Peyer's patch (tissue), 4 donors: ENCODE measurements at places on chromosomes 16 and 17. TPM values are rescaled to one million over a fixed set of nuclear protein-coding genes. Genes with fewer than 3 reads are reported as not detected.

KCNH4 gene
- not detected for total RNA-seq

GRCh38 chr16:57688487-57688986 is 6.1 kb upstream of the DRC7 start:
- DNase-seq, result peak; percentile 27
- H3K36me3 ChIP-seq, result no peaks in the 10 kb centered on the region

GRCh38 chr17:21462237-21462636 is 86.1 kb downstream of the KCNJ12 start:
- no peaks in the 10 kb centered on the region for H3K36me3 ChIP-seq
- H3K27ac ChIP-seq, result no peak overlapping the region
- H3K27me3 ChIP-seq, result no peaks in the 10 kb centered on the region

DNA sequence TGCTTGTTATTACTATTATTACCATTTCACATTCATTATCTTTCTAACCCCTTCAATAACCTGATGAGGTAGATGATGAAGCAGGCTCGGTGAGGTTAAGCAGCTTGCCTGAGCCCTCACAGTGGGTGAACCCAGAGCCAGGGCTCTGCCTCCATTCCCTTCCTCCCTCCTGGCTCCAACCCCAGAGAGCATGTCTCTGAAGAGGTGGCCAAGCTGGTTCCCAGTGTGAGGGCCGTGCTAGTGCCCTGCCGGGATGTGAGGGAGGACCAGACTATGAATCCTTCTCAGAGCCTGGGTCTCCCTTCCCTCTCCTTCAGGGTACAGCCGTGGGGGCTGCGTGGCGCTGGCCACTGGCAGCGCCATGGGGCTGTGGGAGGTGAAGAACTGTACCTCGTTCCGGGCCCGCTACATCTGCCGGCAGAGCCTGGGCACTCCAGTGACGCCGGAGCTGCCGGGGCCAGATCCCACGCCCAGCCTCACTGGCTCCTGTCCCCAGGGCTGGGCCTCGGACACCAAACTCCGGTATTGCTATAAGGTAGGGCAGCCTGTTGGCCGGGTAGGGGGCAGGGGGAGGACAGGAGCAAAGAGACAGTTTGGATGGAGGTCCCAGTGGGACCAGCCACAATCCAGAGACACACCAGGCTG is 49.6 kb downstream of the MRC2 start:
- H3K36me3 ChIP-seq, result no peaks in the 10 kb centered on the region
- H3K4me1 ChIP-seq, result no peaks in the 10 kb centered on the region
- no peak overlapping the region for H3K27ac ChIP-seq
- H3K4me3 ChIP-seq, result no peak overlapping the region
- DNase-seq, result no peak

GRCh38 chr16:21088646-21089538 is 61.8 kb downstream of the DNAH3 start:
- H3K4me1 ChIP-seq, result no peaks in the 10 kb centered on the region
- no peak for DNase-seq
- H3K36me3 ChIP-seq, result no peaks in the 10 kb centered on the region
- no peak overlapping the region for H3K4me3 ChIP-seq

DNA sequence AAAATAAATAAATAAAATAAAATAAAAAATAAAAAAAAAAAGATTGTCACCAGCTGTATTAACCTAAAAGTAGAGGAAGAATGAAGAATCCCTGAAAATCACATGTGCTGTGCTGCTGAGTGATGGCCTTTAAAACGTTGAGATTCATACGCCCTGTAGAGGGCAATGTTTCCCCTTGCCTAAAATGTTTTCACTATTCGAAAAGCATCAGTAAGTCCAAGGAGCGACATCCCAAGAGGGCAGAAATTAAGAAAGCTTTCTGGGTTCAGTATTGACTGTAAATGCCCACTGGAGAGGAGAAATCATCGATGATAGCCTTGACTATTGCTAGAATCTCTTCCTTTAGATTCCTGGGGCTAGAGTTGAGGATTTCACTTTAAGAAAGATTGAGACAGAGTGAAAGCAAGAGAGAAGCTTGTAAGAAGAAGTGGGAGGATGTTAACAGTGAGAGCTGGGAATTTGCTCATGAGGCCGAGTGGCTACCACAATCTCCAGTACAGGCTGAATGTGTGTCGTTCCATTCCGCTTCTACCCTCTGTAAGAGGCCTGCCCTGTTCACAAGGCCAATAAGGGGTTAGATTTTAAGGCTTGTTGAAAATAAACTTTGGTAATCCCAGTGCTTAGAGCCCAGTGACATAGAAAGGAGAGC is 170.8 kb upstream of the FAM20A start:
- no peak overlapping the region for H3K4me3 ChIP-seq
- H3K27me3 ChIP-seq, result no peaks in the 10 kb centered on the region
- DNase-seq, result peak; percentile 53
- peak overlapping the region; percentile 39 for H3K27ac ChIP-seq
- no peaks in the 10 kb centered on the region for H3K36me3 ChIP-seq

CLEC10A gene
- total RNA-seq, result 1.8 TPM

GRCh38 chr16:69600202-69600601 is 34.4 kb downstream of the NFAT5 start:
- H3K27ac ChIP-seq, result no peak overlapping the region
- H3K4me1 ChIP-seq, result peaks cover 36% of the 10 kb centered on the region

- H3K27ac ChIP-seq, result no peak overlapping the region
- no peak overlapping the region for H3K4me3 ChIP-seq
- H3K4me1 ChIP-seq, result no peaks in the 10 kb centered on the region
- DNase-seq, result no peak
Observed at GRCh38 chr17:62782730-62783270, 25.3 kb downstream of the MARCHF10 start.

DNA sequence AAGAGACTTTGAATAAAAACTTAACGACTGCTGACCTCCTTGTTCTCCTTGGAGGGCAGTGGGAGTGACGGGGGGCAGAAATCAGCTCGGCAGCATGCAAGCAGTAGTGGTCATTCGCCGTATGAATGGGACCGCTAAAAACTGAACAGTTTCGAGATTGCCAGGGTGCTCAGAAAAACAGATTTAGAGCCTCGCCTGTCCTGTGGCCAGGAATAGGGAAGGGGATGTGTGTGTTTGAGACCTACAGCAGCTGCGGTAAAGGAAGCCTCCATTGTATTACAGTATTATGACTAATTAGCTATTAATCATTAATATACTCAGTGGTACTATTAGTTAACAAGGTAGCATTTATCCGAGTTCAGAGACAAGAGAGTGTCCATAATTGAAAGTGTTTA is 670 bp upstream of the ZNF652 start:
- H3K36me3 ChIP-seq, result no peaks in the 10 kb centered on the region
- no peak for DNase-seq
- H3K4me1 ChIP-seq, result peaks cover 29% of the 10 kb centered on the region
- peak overlapping the region; percentile 95 for H3K4me3 ChIP-seq
- H3K27me3 ChIP-seq, result no peaks in the 10 kb centered on the region

- H3K27me3 ChIP-seq, result no peaks in the 10 kb centered on the region
- no peak overlapping the region for H3K4me3 ChIP-seq
- no peak overlapping the region for H3K27ac ChIP-seq
- peaks cover 24% of the 10 kb centered on the region for H3K4me1 ChIP-seq
- no peaks in the 10 kb centered on the region for H3K36me3 ChIP-seq
Observed at GRCh38 chr17:64004903-64005733, 7.0 kb downstream of the PRR29 start.

- no peaks in the 10 kb centered on the region for H3K36me3 ChIP-seq
- DNase-seq, result no peak
- no peak overlapping the region for H3K27ac ChIP-seq
Observed at GRCh38 chr17:33218698-33219601, 74.1 kb downstream of the ASIC2 start.

- no peak overlapping the region for H3K4me3 ChIP-seq
- no peaks in the 10 kb centered on the region for H3K36me3 ChIP-seq
- H3K27me3 ChIP-seq, result no peaks in the 10 kb centered on the region
- H3K27ac ChIP-seq, result no peak overlapping the region
Observed at GRCh38 chr17:34275881-34276280, 5.9 kb downstream of the CCL7 start.

DNA sequence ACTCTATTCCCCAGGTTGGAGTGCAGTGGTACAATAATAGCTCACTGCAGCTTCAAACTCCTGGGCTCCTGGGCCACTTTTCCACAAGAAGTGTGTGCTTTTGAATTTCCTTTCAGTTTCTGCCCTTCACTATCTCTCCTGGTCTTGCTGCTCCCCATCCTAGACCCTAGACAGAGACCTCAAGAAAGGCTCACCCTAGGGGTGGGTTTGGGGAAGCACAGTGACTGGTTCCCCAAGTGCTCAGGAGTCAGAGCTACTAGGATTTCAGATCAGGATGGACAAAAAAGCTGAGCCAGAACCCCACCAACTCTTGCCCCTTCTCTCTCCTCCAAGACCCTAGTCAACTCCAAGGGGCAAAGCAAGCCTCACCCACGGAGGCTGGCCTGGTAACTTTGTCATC is 1.6 kb upstream of the SEBOX start:
- H3K27ac ChIP-seq, result no peak overlapping the region
- peaks cover 17% of the 10 kb centered on the region for H3K4me1 ChIP-seq
- no peak for DNase-seq
- no peak overlapping the region for H3K4me3 ChIP-seq
- H3K36me3 ChIP-seq, result peaks cover 29% of the 10 kb centered on the region

GRCh38 chr16:75818491-75818890 is 92.2 kb upstream of the CPHXL start:
- DNase-seq, result no peak
- no peaks in the 10 kb centered on the region for H3K36me3 ChIP-seq
- no peaks in the 10 kb centered on the region for H3K4me1 ChIP-seq
- no peaks in the 10 kb centered on the region for H3K27me3 ChIP-seq
- no peak overlapping the region for H3K27ac ChIP-seq

DNA sequence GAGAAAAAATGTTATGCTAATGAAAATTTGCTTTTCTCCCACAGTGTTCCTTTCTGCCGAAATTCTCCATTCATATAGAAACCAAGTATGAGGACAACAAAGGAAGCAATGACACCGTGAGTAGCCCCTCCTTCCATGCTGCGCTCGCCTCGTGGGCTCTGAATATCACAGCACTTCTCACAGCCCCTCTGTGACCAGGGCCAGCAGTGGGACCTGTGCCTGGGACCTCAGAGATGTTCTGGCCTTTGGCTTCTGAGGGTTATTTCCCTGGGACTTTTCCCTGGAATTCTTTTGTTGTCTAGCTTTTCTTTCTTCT is 139.6 kb upstream of the NOL11 start:
- H3K4me1 ChIP-seq, result no peaks in the 10 kb centered on the region
- no peaks in the 10 kb centered on the region for H3K36me3 ChIP-seq
- no peak for DNase-seq
- H3K27ac ChIP-seq, result no peak overlapping the region
- H3K4me3 ChIP-seq, result no peak overlapping the region

- no peaks in the 10 kb centered on the region for H3K27me3 ChIP-seq
- peak overlapping the region; percentile 76 for H3K4me3 ChIP-seq
- peak; percentile 18 for DNase-seq
- no peaks in the 10 kb centered on the region for H3K4me1 ChIP-seq
Observed at GRCh38 chr17:59221159-59221847, 992 bp downstream of the GDPD1 start.

DNA sequence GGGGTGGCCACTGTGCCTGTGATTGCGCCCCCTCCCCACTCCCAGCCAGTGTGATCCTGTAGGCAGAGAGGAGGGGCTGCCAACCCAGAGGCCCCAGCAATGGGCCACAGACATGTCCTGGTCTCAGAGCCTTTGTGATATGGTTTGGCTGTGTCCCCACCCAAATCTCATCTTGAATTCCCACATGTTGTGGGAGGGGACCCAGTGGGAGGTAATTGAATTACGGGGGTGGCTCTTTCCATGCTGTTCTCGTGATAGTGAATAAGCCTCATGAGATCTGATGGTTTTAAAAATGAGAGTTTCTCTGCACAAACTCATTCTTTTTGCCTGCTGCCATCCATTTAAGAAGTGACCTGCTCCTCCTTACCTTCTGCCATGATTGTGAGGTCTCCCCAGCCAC is 56.8 kb upstream of the ZNF469 start:
- H3K36me3 ChIP-seq, result no peaks in the 10 kb centered on the region
- no peak for DNase-seq
- H3K4me1 ChIP-seq, result no peaks in the 10 kb centered on the region
- H3K27me3 ChIP-seq, result no peaks in the 10 kb centered on the region
- no peak overlapping the region for H3K4me3 ChIP-seq
- H3K27ac ChIP-seq, result no peak overlapping the region

- peaks cover 83% of the 10 kb centered on the region for H3K36me3 ChIP-seq
- no peak overlapping the region for H3K27ac ChIP-seq
- DNase-seq, result no peak
Observed at GRCh38 chr17:17229416-17230384, 7.3 kb downstream of the FLCN start.

DNA sequence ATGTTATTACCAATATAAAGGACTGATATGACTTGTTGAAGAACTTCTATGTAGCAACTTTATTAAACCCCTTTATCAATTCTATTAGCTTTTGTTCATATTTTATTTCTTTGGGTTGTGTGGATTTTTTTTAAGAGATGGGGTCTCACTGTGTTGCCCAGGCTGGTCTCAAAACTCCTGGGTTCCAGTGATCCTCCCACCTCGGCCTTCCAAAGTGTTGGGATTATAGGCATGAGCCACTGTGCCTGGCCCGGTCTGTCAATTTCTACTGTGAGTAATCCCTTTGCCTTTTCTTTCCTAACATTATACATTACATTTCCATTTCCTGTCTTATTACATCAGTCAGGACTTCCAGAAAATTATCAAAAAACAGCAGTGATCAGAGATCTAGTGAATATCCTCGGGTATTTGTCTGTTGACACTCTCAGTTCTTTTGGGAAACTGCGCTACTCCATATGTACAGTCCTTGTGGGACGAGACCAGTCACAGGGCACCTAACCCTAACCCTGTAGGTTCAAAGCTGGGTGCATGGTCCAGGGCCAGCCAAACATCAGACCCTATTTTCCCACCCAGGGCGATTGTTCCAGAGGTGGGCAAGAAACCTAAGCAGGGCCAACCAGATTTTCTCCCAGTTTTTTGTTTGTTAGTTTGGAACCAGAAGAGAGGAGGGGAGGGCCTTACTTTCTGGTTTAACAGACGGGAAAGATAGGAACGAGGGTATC is 1.7 kb upstream of the SLC47A1 start:
- H3K4me1 ChIP-seq, result peaks cover 14% of the 10 kb centered on the region
- peaks cover 5% of the 10 kb centered on the region for H3K27me3 ChIP-seq
- H3K27ac ChIP-seq, result no peak overlapping the region
- no peak for DNase-seq
- H3K36me3 ChIP-seq, result no peaks in the 10 kb centered on the region
